Non-pigmented ciliary epithelial cell (primary cell): ENCODE measurements at places on chromosomes 1 and 21.

- no peak for DNase-seq
These were observed 5.6 kb upstream of the PLCH2 start for GRCh38 chr1:2470290-2471158.

GRCh38 chr1:75996196-75996595 lies 64.0 kb upstream of the ASB17 start:
- peak; percentile 17 for DNase-seq

GRCh38 chr1:234780531-234781162 lies 170.7 kb upstream of the IRF2BP2 start:
- no peak for DNase-seq

DNA sequence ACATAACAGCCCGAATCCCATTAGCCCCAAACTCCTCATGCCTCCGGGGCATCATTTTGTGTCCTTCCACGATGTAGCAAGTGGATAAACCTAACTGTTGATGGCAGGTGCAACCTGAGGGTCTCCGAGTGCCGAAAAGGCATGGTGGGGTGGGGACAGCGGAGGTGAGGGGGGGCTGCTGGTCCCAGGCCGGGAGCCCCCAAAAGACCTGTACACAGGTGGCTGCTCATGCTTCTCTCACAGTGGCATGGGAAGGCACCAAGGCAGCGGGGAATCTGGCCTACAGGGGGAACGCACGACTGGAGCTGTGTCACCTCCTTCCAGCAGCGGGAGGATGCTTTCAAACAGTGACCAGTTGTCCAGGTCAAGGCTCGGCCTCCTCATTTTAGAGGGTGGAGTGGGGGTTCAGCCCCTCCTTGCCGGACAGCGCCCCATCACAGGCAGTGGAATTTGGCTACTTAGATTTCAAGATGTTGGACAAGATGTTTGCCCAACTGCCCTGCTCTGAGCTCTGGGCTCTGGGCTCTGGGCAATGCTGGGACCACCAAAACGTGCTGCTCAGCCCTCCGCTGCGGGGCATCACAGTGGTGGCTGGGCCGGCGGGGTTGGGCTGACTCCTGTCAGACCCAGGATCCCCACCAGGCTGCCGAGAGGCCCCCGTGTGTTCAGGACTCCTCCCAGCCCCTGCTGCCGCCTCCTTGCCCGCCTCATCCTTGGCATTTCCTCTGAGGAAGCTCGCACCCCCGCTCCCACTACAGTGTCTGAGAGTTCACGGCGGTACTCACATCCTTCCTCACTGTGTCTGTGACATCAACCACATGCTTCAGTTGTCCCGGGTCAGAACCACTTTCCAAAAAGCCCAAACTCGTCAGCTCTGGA lies 7.6 kb downstream of the DNMT3L start:
- DNase-seq = no peak

- no peak for DNase-seq
These were observed 640.9 kb upstream of the PLXNA2 start for GRCh38 chr1:208885060-208885459.

GRCh38 chr21:39518055-39518846 lies 66.5 kb downstream of the SH3BGR start:
- DNase-seq = peak; percentile 6

- DNase-seq = peak; percentile 95
These were observed 65.1 kb upstream of the JUN start for GRCh38 chr1:58848818-58849411.

GRCh38 chr1:68890736-68891135 lies 393.9 kb upstream of the DEPDC1 start:
- DNase-seq = no peak

DNA sequence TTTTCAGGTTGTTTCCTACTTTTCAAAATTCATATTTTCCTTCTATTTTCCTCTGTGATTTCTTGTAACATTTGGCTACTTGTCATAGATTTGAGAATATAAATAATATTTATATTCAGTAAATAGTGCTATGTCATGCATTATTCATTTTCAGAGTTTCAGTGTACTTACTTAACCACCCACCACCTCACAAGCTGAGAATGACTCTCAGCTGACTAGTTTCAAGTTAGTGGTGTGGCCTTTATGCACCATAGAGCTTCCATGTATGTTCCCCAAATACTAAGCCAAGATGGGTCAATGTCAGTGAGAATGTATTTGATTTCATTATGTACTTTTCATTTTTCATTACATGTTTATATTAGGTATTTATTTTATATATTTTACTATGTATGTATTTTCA lies 56.9 kb upstream of the RGS1 start:
- DNase-seq = no peak
